Activated CD4-positive, alpha-beta T cell treated with anti-CD3 and anti-CD28 coated beads for 24 hours (primary cell): ENCODE measurements at places on chromosomes 2 and 18.

DNA sequence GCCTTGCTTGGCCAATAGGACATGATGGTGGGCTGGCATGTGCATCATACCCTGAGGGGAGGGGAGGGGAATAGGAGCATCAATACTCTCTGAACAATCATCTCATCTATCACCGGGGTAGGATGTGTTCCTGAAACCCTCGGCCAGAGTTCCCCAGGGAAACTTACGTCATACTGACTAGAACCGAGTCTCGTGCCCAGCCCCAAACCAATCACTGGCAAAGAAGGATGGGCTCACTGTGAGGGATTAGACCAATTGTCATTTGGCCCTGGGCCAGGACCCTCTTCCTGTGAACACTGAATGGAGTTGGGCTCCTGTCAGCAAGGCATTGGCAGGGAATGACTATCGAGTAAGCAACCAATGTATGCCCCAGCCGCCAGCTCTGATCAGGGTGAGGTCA is 261.5 kb downstream of the MYCN start:
- DNase-seq: no peak

- no peak for DNase-seq
These were observed 158.0 kb downstream of the TCF4 start for GRCh38 chr18:55430026-55430425.

DNA sequence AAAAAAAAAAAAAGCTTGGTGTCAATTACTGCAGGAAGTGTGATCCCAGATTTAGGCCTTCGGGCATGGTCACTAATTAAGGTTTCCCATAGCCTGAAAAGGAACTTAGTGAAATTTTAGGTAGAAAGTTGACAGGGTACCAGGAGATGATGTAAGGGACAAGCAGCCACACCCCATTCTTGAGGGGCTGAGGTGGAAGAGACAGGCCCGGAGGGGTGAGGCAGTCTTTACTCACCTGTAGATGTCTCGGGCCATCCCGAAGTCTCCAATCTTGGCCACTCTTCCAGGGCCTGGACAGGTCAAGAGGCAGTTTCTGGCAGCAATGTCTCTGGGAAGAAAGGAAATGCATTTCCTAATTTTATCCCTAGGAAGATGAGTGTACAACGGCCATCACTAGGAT is 94.3 kb downstream of the CLIP4 start:
- DNase-seq: no peak

- DNase-seq: no peak
These were observed 81.3 kb downstream of the CTAGE1 start for GRCh38 chr18:22336406-22336805.

- DNase-seq: no peak
These were observed 361.3 kb downstream of the SS18 start for GRCh38 chr18:25729072-25729471.

GRCh38 chr2:188526701-188527100 is 235.0 kb downstream of the GULP1 start:
- DNase-seq: no peak

GRCh38 chr2:150141226-150142001 is 346.1 kb downstream of the RND3 start:
- DNase-seq: no peak

- no peak for DNase-seq
These were observed 748.1 kb upstream of the LRATD1 start for GRCh38 chr2:13884291-13884976.

DNA sequence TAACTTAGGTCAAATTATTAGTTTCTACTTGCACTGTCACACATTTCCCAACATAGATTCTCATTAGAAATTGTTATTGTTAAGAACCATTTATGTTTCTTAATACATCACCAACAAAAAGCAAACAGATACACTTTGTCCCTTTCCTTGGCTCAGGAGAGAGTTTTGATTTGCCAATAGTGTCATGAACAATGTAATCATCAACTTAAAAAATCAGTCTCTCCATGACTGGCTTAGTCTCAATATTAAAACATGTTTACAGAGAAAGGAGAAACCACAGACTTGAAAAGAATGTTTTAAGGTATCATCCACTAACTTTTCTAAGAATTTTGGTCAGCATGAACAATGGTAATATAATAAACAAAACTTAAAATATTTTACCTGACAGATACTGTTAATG is 416.5 kb upstream of the KCNH7 start:
- DNase-seq: no peak

- no peak for DNase-seq
These were observed 100.0 kb downstream of the MAP2 start for GRCh38 chr2:209523867-209524266.

GRCh38 chr2:148527488-148528340 is 116.8 kb upstream of the EPC2 start:
- no peak for DNase-seq
